A549 treated with ZK216348 at 1 μM for 4 hours (cell line): ENCODE measurements at places on chromosomes 1 and 21. TPM values are rescaled to one million over a fixed set of nuclear protein-coding genes. Genes with fewer than 3 reads are reported as not detected.

The HSPA6 gene
- total RNA-seq: 1.1 to 10.4 TPM (median 2.8 TPM) in 5 replicates

The MEAF6 gene
- 39.4 to 56.3 TPM (median 41.9 TPM) in 5 replicates for total RNA-seq

The TBX15 gene
- total RNA-seq: 0.06 to 0.11 TPM (median 0.09 TPM) in 3 of 5 replicates, not detected in the others

The SIPA1L2 gene
- 6.5 to 7.5 TPM (median 6.9 TPM) in 5 replicates for total RNA-seq

The HAO2 gene
- total RNA-seq: not detected in 5 replicates

The GRIK1 gene
- not detected in 5 replicates for total RNA-seq

The ANGPTL1 gene
- total RNA-seq: not detected in 5 replicates

The PLA2G2F gene
- total RNA-seq: not detected in 5 replicates

The HHIPL2 gene
- 7.8 to 12.3 TPM (median 11.6 TPM) in 5 replicates for total RNA-seq

The SLC5A9 gene
- total RNA-seq: not detected in 5 replicates

The SLC37A1 gene
- 2.6 to 4.1 TPM (median 3.8 TPM) in 5 replicates for total RNA-seq

The RGS8 gene
- total RNA-seq: not detected in 5 replicates

The TMEM200B gene
- total RNA-seq: 0.08 to 0.12 TPM (median 0.11 TPM) in 4 of 5 replicates, not detected in the other

The CCDC24 gene
- 6.3 to 9.9 TPM (median 7.6 TPM) in 5 replicates for total RNA-seq

The MMP23B gene
- 0.39 to 1.5 TPM (median 0.92 TPM) in 4 of 5 replicates, not detected in the other for total RNA-seq

The CAPZA1 gene
- total RNA-seq: 49.4 to 85.3 TPM (median 60.2 TPM) in 5 replicates

The MIXL1 gene
- total RNA-seq: 0.13 TPM in 1 of 5 replicates, not detected in the others

The TNFAIP8L2 gene
- total RNA-seq: not detected in 5 replicates

The SUSD4 gene
- 0.19 to 0.79 TPM (median 0.72 TPM) in 5 replicates for total RNA-seq

The RGS4 gene
- total RNA-seq: 0.21 to 0.31 TPM in 2 of 5 replicates, not detected in the others

The OR6K3 gene
- total RNA-seq: not detected in 5 replicates

The RCC1 gene
- total RNA-seq: 62.8 to 85.7 TPM (median 82.1 TPM) in 5 replicates

The HES3 gene
- total RNA-seq: not detected in 5 replicates

The CBS gene
- 11.5 to 12.9 TPM (median 11.9 TPM) in 5 replicates for total RNA-seq

The SLC44A5 gene
- 0.09 to 0.14 TPM (median 0.11 TPM) in 3 of 5 replicates, not detected in the others for total RNA-seq

The CELA2B gene
- total RNA-seq: not detected in 5 replicates

The LIN28A gene
- not detected in 5 replicates for total RNA-seq

The TNFRSF9 gene
- total RNA-seq: 1.6 to 3.6 TPM (median 3.1 TPM) in 5 replicates

The HMGCS2 gene
- total RNA-seq: not detected in 5 replicates

The SOX13 gene
- 11.4 to 24.2 TPM (median 19.0 TPM) in 5 replicates for total RNA-seq

The RAB25 gene
- total RNA-seq: 0.29 to 0.62 TPM (median 0.38 TPM) in 3 of 5 replicates, not detected in the others

The ITPKB gene
- 1.7 to 3.0 TPM (median 2.5 TPM) in 5 replicates for total RNA-seq

The FCRL5 gene
- not detected in 5 replicates for total RNA-seq

The UMODL1 gene
- not detected in 5 replicates for total RNA-seq

The PTPN22 gene
- not detected in 5 replicates for total RNA-seq

The PCBP3 gene
- total RNA-seq: 0.89 to 2.4 TPM (median 1.8 TPM) in 5 replicates

The LCE1E gene
- total RNA-seq: not detected in 5 replicates

The FAM151A gene
- 0.12 to 0.15 TPM in 2 of 5 replicates, not detected in the others for total RNA-seq

The KRTAP10-8 gene
- not detected in 5 replicates for total RNA-seq

The HSD17B7 gene
- total RNA-seq: 7.6 to 10.3 TPM (median 8.8 TPM) in 5 replicates

The PRRX1 gene
- total RNA-seq: 0.04 to 0.74 TPM in 2 of 5 replicates, not detected in the others

The PTPRF gene
- 72.4 to 117 TPM (median 101 TPM) in 5 replicates for total RNA-seq

The UTS2 gene
- total RNA-seq: not detected in 5 replicates

The CRABP2 gene
- total RNA-seq: 6.6 to 13.0 TPM (median 9.6 TPM) in 5 replicates
